ENCODE measurements at places on chromosomes 1 and 21. TPM values are rescaled to one million over a fixed set of nuclear protein-coding genes. Genes with fewer than 3 reads are reported as not detected.
A peak's percentile ranks its signal among the peaks of the same experiment; 100 is the strongest.

GBP5 gene
- 22.8 TPM for total RNA-seq

GRCh38 chr1:94273111-94273510 lies 35.7 kb upstream of the ARHGAP29 start:
- DNase-seq: no peak

GRCh38 chr1:61012341-61012761 lies 70.0 kb upstream of the NFIA start:
- DNase-seq: no peak

- no peak for DNase-seq
Measured at GRCh38 chr1:216246577-216247203, 176.6 kb downstream of the USH2A start.

OR2T1 gene
- total RNA-seq: not detected

DNA sequence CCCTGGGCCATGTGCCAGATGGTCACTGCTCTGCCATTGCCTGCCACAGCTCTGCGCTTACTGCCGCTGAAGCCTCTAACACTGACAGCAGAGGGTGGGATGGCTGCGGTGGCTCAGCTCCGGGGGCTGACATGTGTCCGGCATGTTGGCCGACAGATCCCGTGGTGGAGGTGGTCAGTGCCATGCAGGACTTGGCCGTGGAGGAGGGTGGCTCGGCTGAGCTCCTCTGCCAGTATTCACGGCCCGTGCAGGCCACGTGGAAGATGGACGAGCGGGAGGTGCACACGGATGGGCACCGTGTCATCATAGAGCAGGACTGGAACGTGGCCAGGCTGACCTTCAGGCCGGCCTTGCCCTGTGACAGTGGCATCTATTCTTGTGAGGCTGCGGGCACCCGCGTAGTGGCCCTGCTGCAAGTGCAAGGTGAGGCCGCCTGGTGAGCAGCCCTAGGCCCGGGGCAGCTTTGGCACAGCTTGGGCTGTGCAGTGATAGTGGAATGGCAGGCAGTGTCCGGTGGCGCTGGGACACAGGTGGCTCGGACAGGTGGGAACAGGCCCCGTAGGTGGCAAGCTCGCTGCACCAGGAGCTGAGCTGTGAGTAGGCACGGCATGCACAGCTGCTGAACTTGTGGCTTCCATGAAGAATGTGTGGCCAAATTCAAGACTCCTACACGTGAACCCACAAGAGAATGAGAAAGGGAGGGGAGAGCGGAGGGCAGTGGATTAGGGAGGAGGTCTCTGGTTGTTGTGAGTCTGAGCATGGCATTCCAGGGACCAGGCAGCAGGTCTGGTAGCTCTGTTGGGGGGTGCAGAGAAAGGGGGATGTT lies 91.8 kb downstream of the TRIM11 start:
- no peak for DNase-seq

DNA sequence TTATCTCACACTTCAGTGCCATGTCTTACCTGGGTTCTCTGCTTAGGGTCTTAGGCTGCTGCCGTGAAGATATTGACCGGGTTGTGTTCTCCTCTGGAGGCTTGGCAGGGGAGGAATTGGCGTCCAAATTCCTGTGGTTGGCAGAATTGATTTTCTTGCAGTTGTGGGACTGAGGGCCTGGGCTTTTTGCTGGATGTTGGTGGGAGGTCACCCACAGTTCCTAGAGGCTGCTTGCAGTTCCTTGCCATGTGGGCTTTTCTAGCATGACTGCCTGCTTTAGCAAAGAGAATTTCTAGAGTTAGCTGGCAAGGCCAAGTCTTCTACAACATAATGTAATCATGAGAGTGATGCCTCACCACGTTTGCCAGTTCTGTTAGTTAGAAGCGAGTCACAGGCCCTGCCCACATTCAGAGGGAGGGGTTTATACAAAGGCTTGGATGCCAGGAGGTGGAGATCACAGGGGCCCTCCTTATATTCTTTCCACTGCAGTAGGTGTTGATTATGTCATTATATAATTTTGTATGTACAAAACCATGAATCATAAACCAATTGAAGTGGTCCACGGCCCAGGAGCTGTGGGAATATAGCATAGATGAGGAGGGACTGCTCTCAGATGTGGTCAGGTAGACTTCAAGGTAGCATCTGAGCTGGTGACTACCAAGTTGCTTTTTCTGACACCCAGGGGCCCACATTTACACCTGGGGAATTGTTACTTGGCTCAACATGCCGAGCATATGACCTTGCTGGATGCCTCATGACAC lies 6.6 kb downstream of the UBL4B start:
- no peak for DNase-seq

CNIH3 gene
- 1.8 TPM for total RNA-seq

DNA sequence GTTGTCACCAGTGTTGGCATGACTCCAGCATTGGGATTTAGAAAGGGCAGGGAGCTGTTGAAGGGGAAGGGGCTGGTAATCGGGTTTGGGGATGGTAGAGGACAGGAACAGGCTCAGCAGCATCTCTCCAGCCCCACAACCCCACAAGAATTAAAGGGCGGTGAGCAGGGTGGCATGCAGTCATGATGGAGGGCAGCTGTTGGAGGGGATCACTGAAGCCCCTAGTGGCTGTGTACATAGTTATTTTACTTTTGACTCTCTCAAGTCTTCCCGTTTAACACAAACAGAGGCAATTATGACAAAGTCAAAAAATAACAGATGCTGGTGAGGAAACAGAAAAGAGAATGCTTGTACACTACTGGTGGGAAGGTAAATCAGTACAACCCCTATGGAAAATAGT lies 213.8 kb downstream of the URB2 start:
- DNase-seq: no peak

DNA sequence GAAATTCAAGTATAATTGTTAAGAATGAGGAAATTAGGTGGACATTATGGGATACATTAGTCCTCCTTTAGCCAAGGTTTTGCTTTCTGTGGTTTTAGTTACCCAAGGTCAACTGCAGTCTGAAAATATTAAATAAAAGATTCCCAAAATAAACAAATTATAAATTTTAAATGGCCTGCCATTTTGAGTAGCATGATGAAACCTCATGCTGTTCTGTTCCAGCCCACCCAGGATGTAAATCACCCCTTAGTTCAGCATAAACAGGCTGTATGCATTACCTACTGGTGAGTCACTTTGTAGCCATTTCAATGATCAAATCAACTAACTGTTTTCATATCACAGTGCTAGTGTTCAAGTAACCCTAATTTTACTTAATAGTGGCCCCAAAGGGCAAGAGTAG lies 132.5 kb upstream of the LYPLAL1 start:
- no peak for DNase-seq

DNA sequence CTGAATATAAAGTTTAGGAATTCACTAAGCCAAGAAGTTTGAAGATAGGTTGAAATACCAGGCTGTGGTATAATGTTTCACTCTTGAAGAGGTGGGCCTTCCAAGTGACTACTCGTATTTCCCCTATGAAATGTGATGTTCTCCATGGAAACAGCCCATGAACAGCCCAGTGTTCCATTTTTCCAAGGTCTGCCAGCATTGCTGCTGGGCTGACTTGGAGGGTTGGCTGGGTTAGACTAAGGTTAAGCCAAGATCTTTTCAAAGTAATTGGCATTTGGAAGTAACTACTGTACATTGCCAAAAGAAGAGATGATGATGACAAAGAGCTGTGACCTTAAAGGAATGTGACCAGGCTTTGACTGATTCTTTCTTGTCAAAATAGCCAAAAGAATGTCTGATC lies 73.8 kb downstream of the RPE65 start:
- DNase-seq: no peak

GRCh38 chr21:17513214-17514123 lies 626 bp downstream of the CXADR start:
- DNase-seq: peak; percentile 19
